ENCODE measurements at places on chromosomes 16 and 17.
A peak's percentile ranks its signal among the peaks of the same experiment; 100 is the strongest.

DNA sequence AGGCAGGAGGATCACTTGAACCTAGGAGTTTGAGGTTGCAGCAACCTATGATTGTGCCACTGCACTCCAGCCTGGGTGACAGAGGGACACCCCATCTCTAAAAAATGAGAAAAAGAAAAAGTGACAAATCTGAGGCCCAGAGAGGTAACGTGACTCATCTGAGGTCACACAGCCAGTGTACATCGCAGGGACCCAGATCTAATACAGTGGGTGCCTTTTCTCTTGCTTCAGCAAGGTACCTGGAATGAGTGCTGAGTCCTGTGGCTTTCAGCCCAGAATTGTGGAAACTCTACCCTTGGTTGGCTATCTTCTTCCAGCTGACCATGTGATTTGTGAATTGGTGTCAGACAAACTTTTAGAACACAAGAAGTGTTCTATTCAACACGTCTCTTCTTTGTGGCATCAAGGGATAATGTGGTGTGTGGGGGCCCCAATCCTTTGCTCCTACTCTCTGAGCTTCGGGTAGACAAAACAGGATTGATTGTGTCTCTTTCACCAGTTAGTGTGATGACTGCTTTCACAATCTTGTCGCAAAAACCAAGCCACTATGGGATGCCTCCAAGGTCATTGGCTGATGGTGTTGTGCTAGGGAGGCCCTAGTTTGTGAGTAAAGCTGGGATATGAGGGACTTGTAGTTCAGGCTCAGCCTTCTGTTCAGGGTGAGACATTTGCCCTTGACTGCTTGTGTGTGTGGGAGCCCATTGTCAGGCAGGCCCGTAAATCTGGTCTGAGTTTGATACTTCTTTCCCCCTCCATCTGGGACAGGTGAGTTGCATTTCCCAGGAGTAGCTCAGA, 71.0 kb downstream of the MSI2 start:
- peaks cover 95% of the 10 kb centered on the region for H3K36me3 ChIP-seq
- H3K27me3 ChIP-seq, result no peaks in the 10 kb centered on the region
- H3K4me1 ChIP-seq, result peaks cover 49% of the 10 kb centered on the region
- H3K4me3 ChIP-seq, result no peak overlapping the region
- peak overlapping the region; percentile 59 for H3K27ac ChIP-seq

DNA sequence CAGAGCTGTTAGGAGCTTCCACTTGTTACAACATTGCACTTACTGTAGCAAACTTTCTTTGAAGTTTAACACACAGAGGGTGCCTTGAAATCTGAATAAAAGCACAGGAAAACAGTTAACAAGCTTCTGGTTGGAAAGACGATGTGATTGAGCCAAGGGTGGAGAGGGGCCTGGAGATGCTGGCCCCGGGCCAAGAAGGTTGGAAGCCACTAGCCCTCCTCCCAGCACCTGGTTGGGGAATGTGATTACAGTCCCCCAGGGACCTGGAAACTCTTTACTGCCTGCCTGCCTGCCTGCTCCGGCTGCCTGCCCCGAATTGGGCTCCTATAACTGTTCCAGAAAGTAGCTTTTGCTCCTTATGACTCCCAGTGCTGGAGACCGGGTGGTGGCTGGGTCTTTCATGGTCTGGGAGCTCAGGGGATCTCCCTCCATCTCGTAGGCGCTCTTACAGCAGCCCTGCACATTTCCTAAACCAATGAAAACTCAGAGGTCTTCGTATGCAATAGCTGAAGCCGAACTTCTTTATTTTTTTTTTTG, 48.0 kb upstream of the ZFHX3 start:
- no peaks in the 10 kb centered on the region for H3K36me3 ChIP-seq
- H3K27me3 ChIP-seq, result no peaks in the 10 kb centered on the region
- no peak overlapping the region for H3K27ac ChIP-seq

- H3K36me3 ChIP-seq, result no peaks in the 10 kb centered on the region
- no peak for DNase-seq
- peaks cover under 1% of the 10 kb centered on the region for H3K4me1 ChIP-seq
- no peaks in the 10 kb centered on the region for H3K27me3 ChIP-seq
- H3K4me3 ChIP-seq, result no peak overlapping the region
These were observed 83.9 kb upstream of the FBXO47 start for GRCh38 chr17:39051001-39051585.

- peaks cover 13% of the 10 kb centered on the region for H3K4me1 ChIP-seq
- DNase-seq, result no peak
- no peak overlapping the region for H3K4me3 ChIP-seq
- no peaks in the 10 kb centered on the region for H3K36me3 ChIP-seq
These were observed 59.8 kb upstream of the SMIM36 start for GRCh38 chr17:55571095-55571494.

DNA sequence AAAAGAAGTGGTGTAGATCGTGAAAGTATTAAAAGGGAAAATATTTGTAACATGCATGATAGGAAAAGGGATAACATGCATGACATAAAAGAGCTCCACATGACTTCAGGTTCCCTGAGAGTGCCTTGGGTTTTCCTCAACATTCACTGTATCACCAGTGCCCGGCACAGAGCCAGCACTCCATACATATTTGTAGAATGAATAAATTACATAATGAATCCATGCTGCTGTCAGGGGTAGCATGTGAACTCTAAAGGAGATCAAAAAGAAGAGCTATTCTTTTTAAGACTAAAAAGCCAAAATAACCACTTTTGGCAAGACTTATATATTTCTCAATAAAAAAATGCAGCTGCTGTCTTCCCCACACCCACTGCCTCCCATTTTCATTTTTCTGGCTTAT, 2.7 kb upstream of the ZNF594 start:
- H3K4me3 ChIP-seq, result no peak overlapping the region
- peaks cover 26% of the 10 kb centered on the region for H3K4me1 ChIP-seq
- H3K27ac ChIP-seq, result no peak overlapping the region
- DNase-seq, result no peak

DNA sequence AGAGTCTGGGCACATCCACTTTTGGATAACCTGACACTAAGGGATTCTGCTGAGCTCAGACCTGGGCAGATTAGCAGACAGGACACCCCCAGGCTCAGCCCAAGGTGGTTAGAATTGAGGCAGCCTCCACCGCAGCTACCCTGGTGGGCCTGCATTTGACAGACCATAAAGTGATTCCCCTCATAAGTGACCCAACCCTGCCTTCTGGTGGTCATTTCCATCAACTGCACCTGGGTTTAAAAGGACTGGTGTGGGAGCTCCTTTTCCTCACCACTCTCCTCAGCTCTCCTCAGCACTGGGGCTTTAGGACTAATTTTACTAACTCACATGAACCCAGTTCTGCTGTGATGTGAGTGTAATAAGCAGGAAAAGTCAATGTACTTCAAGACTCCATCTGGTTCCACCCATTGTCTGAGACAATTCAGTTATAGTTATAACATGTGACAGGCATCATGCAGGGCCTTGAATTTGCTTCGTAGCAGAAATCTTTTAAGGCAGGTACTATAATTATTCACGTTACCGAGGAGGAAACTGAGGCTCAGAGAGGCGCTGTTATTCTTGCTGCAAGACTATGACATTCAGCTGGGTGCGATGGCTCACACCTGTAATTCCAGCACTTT, 42.5 kb downstream of the MYH3 start:
- no peaks in the 10 kb centered on the region for H3K27me3 ChIP-seq
- H3K4me3 ChIP-seq, result no peak overlapping the region
- no peaks in the 10 kb centered on the region for H3K36me3 ChIP-seq

- peaks cover 28% of the 10 kb centered on the region for H3K4me1 ChIP-seq
- H3K27me3 ChIP-seq, result no peaks in the 10 kb centered on the region
- no peak overlapping the region for H3K27ac ChIP-seq
- no peak for DNase-seq
- H3K36me3 ChIP-seq, result peaks cover 31% of the 10 kb centered on the region
These were observed 4.4 kb downstream of the PNPO start for GRCh38 chr17:47945529-47946508.

- H3K27ac ChIP-seq, result no peak overlapping the region
- no peaks in the 10 kb centered on the region for H3K36me3 ChIP-seq
- no peak overlapping the region for H3K4me3 ChIP-seq
These were observed 17.0 kb downstream of the BEAN1 start for GRCh38 chr16:66444049-66444481.

- H3K4me1 ChIP-seq, result no peaks in the 10 kb centered on the region
- H3K36me3 ChIP-seq, result peaks cover 75% of the 10 kb centered on the region
These were observed 66.4 kb downstream of the MYH10 start for GRCh38 chr17:8563981-8564602.

GRCh38 chr17:27947005-27947406, 53.8 kb upstream of the LYRM9 start:
- H3K27ac ChIP-seq, result no peak overlapping the region
- H3K27me3 ChIP-seq, result no peaks in the 10 kb centered on the region
- DNase-seq, result no peak
- H3K4me3 ChIP-seq, result no peak overlapping the region
- H3K36me3 ChIP-seq, result no peaks in the 10 kb centered on the region

GRCh38 chr16:55643161-55643970, 12.4 kb upstream of the SLC6A2 start:
- no peak overlapping the region for H3K4me3 ChIP-seq
- no peak for DNase-seq
- no peak overlapping the region for H3K27ac ChIP-seq
- H3K36me3 ChIP-seq, result no peaks in the 10 kb centered on the region
- H3K27me3 ChIP-seq, result peaks cover under 1% of the 10 kb centered on the region

DNA sequence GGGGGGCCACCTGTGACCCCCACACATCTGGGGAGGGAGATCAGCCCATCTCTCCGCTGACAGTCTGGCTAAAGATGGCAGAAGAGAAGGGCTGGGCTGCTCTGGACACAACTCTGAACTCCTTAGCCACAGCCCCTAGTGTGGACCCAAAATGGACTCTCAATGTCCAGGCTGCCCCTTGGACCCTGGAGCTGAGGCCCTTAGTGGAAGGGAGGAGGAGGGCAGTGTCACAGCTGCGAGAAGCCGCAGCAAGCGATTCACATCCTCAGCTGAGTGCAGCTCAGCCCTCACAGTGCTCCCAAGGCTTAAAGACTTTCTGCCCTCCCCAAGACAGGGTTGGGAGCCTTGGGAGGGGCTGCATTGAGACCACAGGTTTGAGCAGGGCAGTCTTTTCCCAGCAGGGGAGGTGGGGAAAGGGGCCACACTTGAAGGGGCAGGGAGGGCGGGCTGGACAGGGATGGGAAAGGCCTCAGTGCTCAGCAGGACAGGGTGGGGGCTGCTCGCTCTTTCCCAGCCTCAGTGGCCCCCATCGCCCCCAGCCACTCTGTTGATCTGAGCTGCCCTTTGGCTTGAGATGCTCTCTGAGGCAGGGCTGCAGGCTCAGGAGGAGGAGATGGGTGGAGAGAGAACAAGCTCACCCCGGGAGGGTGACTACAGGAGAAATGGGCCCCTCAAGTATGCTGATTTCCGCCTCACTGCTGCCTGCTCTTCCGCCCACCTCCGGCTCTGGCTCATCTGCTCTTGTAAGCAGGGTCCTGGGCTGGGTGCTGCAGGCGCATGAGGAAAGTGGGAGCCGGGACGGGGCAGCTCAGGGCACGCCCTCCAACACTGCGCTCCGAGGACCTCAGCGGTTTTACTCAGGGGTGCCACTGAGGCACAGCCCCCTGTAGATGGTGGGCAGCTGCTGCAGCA, 50.9 kb upstream of the MTSS2 start:
- no peaks in the 10 kb centered on the region for H3K4me1 ChIP-seq
- no peaks in the 10 kb centered on the region for H3K27me3 ChIP-seq
- no peak overlapping the region for H3K27ac ChIP-seq
- H3K4me3 ChIP-seq, result no peak overlapping the region
- no peak for DNase-seq
- H3K36me3 ChIP-seq, result peaks cover 37% of the 10 kb centered on the region

- H3K27ac ChIP-seq, result no peak overlapping the region
- H3K4me3 ChIP-seq, result no peak overlapping the region
- DNase-seq, result no peak
- peaks cover 30% of the 10 kb centered on the region for H3K27me3 ChIP-seq
- no peaks in the 10 kb centered on the region for H3K4me1 ChIP-seq
These were observed 38.9 kb downstream of the MRPS23 start for GRCh38 chr17:57810721-57811637.

GRCh38 chr16:68366062-68366461, 55.2 kb downstream of the PRMT7 start:
- H3K4me3 ChIP-seq, result peak overlapping the region; percentile 33
- no peaks in the 10 kb centered on the region for H3K27me3 ChIP-seq
- peaks cover 85% of the 10 kb centered on the region for H3K4me1 ChIP-seq
- H3K27ac ChIP-seq, result peak overlapping the region; percentile 98
- no peak for DNase-seq
- peaks cover 96% of the 10 kb centered on the region for H3K36me3 ChIP-seq

DNA sequence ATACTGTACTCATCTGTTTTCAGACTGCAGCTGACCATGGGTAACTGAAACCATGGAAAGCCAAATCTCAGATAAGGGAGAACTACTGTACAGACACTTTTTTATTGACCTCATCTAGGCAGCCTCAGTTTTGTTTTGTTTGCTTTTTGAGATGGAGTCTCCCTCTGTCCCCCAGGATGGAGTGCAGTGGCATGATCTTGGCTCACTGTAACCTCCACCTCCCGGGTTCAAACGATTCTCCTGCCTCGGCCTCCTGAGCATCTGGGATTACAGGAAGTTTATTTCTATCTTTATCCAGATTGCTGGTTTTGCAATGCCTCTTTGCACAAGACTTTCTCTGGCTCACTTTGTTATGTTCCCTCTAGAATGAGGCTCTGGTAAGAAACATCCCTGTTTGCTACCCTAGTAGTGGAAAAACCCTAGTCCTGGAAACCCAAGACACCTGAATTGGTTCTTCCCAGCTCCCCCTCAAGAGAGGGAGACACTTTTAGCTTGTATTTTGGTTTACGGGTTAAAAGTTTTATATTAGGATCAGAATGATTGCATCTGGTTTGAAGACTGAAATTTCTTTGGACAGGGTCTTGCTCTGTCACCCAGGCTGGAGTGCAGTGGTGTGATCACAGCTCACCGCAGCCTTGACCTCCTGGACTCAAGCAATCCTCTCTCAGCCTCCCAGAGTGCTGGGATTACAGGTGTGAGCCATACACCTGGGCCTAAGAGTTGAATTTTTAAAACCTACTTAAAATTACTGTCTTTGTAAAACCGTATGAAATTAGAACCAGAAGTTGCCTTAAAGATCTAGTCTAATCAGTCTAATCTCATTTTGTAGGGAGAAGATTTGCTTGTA, 38.9 kb downstream of the ZNF207 start:
- no peak overlapping the region for H3K4me3 ChIP-seq
- no peaks in the 10 kb centered on the region for H3K27me3 ChIP-seq
- no peak for DNase-seq
- no peaks in the 10 kb centered on the region for H3K4me1 ChIP-seq
- no peaks in the 10 kb centered on the region for H3K36me3 ChIP-seq
- H3K27ac ChIP-seq, result no peak overlapping the region

DNA sequence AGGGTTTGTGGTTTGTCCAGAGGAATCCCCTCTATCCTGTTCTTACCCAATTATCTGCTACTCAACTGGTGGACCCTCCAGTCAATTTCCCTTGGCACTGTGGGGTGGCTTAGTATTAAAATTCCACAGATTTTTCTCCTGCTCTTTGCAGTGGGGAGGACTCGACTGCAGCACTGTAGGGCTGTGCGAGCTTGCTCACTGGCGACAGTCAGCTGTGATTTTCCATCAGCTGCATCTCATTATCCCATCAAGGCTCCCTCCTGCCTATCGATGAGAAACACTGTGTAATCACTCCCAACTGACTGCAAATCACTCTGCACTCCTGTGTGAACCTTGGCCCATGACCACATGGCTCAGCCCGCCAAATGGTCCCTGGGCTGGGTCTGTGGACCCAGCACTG, 90.5 kb upstream of the MAF start:
- no peak for DNase-seq
- H3K4me1 ChIP-seq, result no peaks in the 10 kb centered on the region
- no peaks in the 10 kb centered on the region for H3K27me3 ChIP-seq
- no peaks in the 10 kb centered on the region for H3K36me3 ChIP-seq
- H3K4me3 ChIP-seq, result no peak overlapping the region

- no peaks in the 10 kb centered on the region for H3K36me3 ChIP-seq
- DNase-seq, result no peak
- H3K27me3 ChIP-seq, result no peaks in the 10 kb centered on the region
- no peaks in the 10 kb centered on the region for H3K4me1 ChIP-seq
- H3K4me3 ChIP-seq, result no peak overlapping the region
These were observed 87.8 kb downstream of the CRISPLD2 start for GRCh38 chr16:84907575-84907974.
